ENCODE measurements at places on chromosomes 4 and X.
A peak's percentile ranks its signal among the peaks of the same experiment; 100 is the strongest.

GRCh38 chrX:39212456-39212855 lies 411.2 kb downstream of the MID1IP1 start:
- peak; percentile 1 for DNase-seq

DNA sequence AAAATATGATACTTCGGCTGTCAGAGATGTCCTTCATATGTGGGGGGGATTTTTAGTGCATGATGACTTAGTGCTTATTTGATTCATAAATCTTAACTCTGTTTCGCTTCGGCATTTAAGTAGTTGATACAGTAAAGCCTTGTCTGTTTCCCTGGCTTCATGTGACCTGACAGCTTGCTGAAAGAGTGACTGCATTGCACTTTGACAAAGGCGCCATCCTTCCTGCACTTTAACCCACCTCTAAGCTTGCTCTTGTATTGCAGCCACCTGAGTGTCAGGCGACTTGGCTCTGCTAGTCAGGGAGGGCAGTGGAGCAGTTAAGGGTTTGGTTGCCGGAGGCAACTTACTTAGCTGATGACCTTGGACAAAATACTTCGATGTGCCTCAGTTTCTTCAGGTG lies 65.5 kb downstream of the PTTG2 start:
- DNase-seq = no peak

- peak; percentile 72 for DNase-seq
Observed at GRCh38 chr4:7807351-7807921, 132.2 kb downstream of the AFAP1 start.

GRCh38 chr4:79923281-79923680 lies 149.7 kb downstream of the ANTXR2 start:
- DNase-seq = peak; percentile 40

- no peak for DNase-seq
Observed at GRCh38 chr4:113539408-113539807, 222.1 kb downstream of the CAMK2D start.

- peak; percentile 15 for DNase-seq
Observed at GRCh38 chr4:29805245-29805644, 914.9 kb upstream of the PCDH7 start.

DNA sequence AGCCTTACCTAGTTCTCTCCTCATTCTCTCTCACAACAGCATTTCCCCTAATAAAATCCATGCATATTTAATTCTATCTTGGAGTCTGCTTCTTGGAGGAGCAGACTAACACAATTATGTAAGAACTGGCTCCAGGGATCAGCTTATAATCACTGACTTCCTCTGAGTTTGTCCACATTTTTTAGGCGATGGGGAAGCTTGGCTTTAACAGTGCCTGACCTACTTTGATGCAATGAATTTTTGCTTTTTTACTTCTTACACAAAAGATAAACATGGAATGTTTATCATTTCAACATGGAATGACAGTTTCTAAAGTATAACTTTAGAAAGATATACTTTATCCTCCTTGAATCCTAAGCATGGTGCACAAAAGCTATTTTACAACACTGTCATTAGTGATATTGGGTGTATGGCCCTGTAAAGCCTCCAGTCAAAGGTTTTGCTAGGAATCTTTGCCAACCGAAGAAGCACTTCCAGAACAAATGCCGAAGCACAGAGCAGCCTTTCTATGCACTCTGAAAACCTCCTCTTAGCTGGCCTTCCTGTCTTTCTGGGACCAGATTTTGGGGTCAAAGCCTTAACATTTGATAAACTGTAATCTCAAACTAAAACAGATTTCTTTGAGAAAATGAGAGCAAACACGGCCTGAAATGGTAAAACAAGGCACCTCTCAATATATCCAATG lies 736 bp downstream of the BDH2 start:
- no peak for DNase-seq

- no peak for DNase-seq
Observed at GRCh38 chrX:38249965-38250364, 29.3 kb upstream of the SRPX start.

Data from NB4 (cell line).